ENCODE measurements at places on chromosomes 2 and 18. TPM values are rescaled to one million over a fixed set of nuclear protein-coding genes. Genes with fewer than 3 reads are reported as not detected.

- no peak overlapping the region for H3K27ac ChIP-seq
- DNase-seq = no peak
- no peak overlapping the region for H3K4me3 ChIP-seq
Measured at GRCh38 chr18:54023471-54023870, 201.0 kb downstream of the MBD2 start.

GRCh38 chr18:22624176-22624575 is 206.5 kb upstream of the CTAGE1 start:
- no peaks in the 10 kb centered on the region for H3K4me1 ChIP-seq
- no peak overlapping the region for H3K27ac ChIP-seq
- no peak for DNase-seq
- H3K36me3 ChIP-seq = no peaks in the 10 kb centered on the region
- H3K4me3 ChIP-seq = no peak overlapping the region

DNA sequence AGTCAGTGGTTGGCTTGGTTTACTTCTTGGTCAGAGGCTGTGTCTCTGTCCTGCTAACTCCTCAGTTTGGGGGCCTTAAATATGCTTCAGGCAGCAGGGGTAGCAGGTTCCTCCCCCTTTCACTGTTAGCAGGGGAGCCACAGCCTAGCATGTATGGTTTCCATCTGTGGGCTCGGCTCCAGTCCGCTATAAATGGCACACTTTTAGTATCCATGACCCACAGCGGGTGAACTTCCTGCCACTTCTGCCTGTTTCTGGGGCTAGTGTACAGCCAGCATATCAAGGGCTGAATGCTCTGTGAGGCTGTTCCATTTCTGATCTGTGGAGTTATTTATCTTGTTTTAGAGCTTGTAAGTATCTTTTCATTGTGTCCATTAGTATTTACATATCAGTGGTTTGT is 58.3 kb downstream of the MRPL33 start:
- no peak for DNase-seq
- no peaks in the 10 kb centered on the region for H3K36me3 ChIP-seq
- no peak overlapping the region for H3K4me3 ChIP-seq
- H3K27ac ChIP-seq = no peak overlapping the region
- H3K4me1 ChIP-seq = no peaks in the 10 kb centered on the region
- H3K27me3 ChIP-seq = peaks cover 2% of the 10 kb centered on the region

DNA sequence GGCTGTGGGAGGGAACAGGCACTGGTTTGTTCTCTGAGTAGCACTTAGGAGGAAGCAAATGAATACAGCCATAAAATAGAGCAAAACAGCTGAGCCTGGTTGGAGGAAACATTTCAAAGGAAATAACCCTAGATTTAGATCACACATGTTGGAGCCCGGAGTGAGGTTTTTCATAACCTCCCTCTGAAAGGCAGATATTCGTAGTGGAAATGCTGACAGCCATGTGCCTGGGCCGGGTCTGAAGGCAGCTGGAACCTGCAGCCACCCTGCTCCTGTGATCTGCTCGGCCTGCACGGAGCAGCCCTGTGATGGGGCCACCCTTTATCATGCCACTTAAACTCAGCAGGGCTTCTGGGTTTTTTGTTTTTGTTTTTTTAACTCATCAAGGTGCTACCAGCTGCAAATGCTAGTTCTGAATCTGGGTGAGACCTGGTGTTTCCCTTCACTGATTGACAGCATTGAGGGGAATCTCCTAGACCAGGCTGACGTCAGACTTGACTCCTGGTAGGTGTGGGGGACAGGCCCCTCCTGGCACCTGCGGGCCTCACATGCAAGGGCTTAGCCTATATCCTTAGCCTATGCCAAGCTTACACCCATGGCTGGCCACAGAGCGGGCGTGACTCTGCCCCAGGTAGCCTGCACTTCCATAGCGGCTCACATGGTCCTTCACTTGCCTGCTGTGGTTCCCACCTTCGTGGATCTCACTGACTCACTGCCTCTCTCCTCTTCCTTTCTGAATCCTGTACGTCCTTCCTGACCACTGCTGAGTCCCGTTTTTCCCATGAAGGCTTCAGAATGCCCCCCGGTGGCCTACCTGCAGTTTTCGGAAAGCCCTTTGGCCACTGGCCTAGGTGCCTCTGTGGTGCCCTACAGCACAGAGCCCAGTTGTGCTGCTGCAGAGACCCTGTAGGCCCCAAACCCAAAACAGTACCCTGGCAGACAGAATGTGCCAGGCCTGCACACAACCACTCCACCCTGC is 217.3 kb downstream of the SEPTIN10 start:
- H3K27me3 ChIP-seq = no peaks in the 10 kb centered on the region
- no peak overlapping the region for H3K27ac ChIP-seq
- H3K4me1 ChIP-seq = peaks cover under 1% of the 10 kb centered on the region
- H3K36me3 ChIP-seq = no peaks in the 10 kb centered on the region
- DNase-seq = no peak
- H3K4me3 ChIP-seq = no peak overlapping the region

The STARD6 gene
- not detected for total RNA-seq

DNA sequence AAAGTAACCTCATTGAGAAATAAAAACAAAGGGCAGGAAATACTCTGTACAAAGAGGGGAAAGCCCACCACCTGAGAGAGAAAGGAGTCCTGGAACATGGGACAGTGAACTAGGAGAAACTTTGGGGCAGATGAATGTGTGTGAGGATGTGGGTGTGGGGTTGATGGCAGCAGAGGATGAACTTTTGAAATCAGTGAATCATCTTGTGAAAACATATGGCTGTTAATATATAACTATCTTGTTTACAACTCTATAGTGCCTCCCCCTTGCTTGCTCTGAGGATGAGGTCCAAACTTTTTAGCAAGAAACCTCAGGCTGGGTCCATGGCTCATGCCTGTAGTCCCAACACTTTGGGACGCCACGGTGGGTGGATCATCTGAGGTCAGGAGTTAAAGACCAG is 171.8 kb upstream of the LHCGR start:
- no peaks in the 10 kb centered on the region for H3K36me3 ChIP-seq
- no peak overlapping the region for H3K27ac ChIP-seq
- H3K4me3 ChIP-seq = no peak overlapping the region
- H3K4me1 ChIP-seq = no peaks in the 10 kb centered on the region

The GULP1 gene
- total RNA-seq = not detected

DNA sequence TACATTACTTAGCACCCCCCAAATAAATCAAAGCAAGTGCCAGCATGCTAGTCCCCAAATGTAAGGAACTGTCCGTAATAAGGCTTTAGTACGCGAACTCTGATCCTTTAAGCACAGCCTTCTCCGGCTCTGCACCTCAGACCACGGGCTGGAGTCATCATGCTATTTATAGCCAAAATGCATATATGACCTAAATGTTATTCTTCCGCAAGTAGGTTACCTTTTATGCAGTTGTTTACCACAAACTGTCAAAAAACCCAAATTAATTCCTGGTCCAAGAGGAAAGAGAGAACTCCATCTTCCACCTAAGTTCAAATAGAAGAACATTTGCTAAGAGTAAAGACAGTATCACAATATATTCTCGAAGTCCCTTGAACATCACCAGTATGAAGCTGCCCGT is 42.7 kb downstream of the ZNF516 start:
- no peaks in the 10 kb centered on the region for H3K27me3 ChIP-seq
- peak overlapping the region; percentile 70 for H3K4me3 ChIP-seq
- DNase-seq = no peak
- H3K27ac ChIP-seq = peak overlapping the region; percentile 60
- peaks cover 97% of the 10 kb centered on the region for H3K4me1 ChIP-seq
- H3K36me3 ChIP-seq = no peaks in the 10 kb centered on the region

- H3K36me3 ChIP-seq = peaks cover 45% of the 10 kb centered on the region
- no peaks in the 10 kb centered on the region for H3K27me3 ChIP-seq
- DNase-seq = peak; percentile 79
- H3K4me1 ChIP-seq = peaks cover 19% of the 10 kb centered on the region
- peak overlapping the region; percentile 79 for H3K27ac ChIP-seq
Measured at GRCh38 chr18:35289727-35290093, 319 bp downstream of the ZSCAN30 start.

DNA sequence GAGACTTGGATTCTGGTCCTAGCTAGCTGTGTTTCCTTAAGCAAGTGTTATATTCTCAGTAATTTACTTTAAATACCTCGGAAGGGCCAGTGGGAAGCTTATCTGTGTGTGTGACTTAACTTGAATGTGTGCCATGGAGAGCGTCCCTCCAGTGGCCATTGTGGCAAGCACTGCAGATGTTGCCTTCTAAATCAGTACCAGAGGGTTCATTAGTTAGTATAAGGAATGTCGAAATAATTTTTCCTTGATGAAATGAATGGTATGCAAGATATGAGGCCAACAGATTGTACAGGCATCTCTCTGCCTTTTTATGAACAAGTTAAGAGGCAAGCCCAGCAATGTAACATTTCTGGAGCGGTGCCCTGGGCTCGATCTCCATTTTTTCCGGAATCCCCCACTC is 52.0 kb downstream of the FBXO36 start:
- DNase-seq = no peak
- no peaks in the 10 kb centered on the region for H3K4me1 ChIP-seq
- no peaks in the 10 kb centered on the region for H3K27me3 ChIP-seq

DNA sequence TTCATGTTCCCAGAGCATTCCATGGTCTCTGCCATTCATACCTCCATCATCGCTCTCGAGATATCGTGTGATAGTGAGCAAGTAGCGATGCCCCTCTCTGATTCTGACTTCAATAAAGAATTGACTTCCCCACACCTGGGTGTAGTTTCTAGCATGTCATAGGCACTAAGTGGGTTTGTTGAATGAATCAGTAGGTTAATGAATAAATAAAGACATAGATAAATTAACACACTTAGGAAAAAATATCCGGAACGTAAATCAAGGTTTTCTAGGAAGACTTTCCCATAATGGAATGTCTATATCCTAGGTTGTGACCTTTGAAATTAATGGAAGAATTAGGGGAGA is 159.1 kb downstream of the DOCK10 start:
- no peak for DNase-seq
- no peaks in the 10 kb centered on the region for H3K27me3 ChIP-seq
- no peak overlapping the region for H3K27ac ChIP-seq
- no peak overlapping the region for H3K4me3 ChIP-seq

GRCh38 chr2:20052861-20053281 is 1.4 kb upstream of the LAPTM4A start:
- DNase-seq = peak; percentile 66
- H3K4me1 ChIP-seq = peaks cover 31% of the 10 kb centered on the region
- H3K36me3 ChIP-seq = no peaks in the 10 kb centered on the region

DNA sequence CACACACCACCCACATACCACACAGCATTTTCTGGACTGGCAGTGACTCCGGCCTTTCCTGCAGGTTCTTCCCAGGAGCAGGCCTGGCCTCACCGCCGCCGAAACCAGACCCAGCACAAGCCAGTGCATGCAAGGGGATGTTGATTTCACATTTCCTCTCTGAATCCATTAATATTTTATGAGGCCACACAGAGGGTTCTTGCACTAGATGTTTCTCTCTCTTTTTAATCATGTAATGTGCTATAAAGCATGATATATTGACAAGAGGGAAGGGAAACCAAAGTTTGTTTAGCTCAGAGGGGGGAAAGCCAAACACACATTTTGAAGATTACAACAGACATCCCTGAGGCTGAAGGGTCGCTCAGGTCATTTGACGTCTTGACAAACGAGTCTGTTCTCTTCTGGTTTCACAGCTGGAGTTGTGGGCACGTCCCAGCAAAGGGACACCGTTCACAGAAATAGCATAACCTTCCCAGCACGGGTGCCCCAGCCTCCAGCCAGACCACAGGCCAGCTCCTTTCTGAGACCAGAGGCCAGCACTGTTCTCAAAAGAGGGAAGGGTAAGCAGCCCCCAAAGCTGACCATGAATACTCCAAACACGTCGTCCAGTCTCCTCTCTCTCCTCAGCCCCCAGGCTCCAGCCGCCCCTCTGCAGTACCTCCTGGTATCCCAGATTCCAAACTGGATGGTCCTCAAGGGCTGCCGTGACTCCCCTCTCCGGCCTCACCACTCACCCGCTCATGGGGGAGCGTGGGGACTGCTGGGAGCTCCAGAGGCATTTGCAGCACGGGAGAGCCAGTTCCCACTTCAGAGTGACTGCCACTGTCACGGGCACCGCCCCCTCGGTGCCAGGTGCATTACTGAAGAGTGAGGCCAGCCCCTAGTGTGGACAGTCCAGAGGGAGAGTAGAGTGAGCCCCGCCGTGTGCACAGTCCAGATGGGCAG is 340.3 kb upstream of the SALL3 start:
- DNase-seq = no peak
- no peaks in the 10 kb centered on the region for H3K36me3 ChIP-seq
- no peaks in the 10 kb centered on the region for H3K27me3 ChIP-seq

GRCh38 chr2:126890136-126890510 is 8.6 kb upstream of the TEX51 start:
- H3K4me1 ChIP-seq = peaks cover 20% of the 10 kb centered on the region
- H3K36me3 ChIP-seq = no peaks in the 10 kb centered on the region
- no peak overlapping the region for H3K27ac ChIP-seq
- H3K27me3 ChIP-seq = no peaks in the 10 kb centered on the region
- DNase-seq = no peak

DNA sequence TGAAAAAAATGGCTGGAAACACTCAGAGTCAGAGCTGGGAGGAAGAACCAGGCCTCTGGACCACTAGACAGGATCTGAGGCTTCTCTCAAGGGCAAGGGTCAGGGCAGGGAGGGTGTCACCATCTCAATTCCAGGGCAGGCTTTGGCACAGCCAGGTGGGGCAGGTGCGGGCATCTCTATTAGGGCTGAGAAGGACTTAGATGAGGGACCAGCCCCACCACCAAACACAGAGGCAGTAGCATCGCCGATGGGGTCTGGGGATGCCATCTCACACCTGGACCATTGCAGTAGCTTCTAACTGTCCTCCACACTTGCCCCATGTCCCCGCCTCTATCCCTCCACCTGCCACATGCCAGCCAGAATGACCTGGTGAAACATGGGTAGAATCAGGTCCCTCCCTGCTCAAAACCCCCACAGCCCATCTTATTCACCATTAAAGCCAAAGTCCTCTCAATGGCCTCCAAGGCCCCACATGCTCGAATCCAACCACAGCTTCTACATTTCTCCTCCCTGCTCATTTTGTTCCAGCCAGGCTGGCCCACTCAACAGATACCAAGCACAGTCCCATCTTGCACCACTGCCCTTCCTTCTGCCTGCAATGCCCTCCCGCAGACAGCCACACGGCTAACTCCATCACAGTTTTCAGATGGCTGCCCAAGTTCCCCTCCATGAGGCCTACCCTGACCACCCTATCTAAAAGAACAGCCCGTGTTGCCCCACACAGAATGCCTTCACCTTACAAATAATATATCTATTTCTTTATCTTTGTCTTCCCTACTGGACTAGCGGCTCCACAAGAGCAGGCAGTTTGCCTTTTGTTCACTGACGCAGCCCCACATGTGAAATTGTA is 177.4 kb downstream of the SMAD2 start:
- no peak for DNase-seq
- no peak overlapping the region for H3K4me3 ChIP-seq
- no peaks in the 10 kb centered on the region for H3K27me3 ChIP-seq
- no peaks in the 10 kb centered on the region for H3K4me1 ChIP-seq

- DNase-seq = no peak
- H3K4me3 ChIP-seq = no peak overlapping the region
- H3K27ac ChIP-seq = no peak overlapping the region
- H3K27me3 ChIP-seq = no peaks in the 10 kb centered on the region
- H3K4me1 ChIP-seq = peaks cover 5% of the 10 kb centered on the region
- no peaks in the 10 kb centered on the region for H3K36me3 ChIP-seq
Measured at GRCh38 chr2:219493086-219493485, 5.6 kb upstream of the GMPPA start.

Data from Karpas-422 (cell line).